Motor neuron (in vitro differentiated cells): ENCODE measurements at places on chromosomes 2 and 18. TPM values are rescaled to one million over a fixed set of nuclear protein-coding genes. Genes with fewer than 3 reads are reported as not detected.
A peak's percentile ranks its signal among the peaks of the same experiment; 100 is the strongest.

DNA sequence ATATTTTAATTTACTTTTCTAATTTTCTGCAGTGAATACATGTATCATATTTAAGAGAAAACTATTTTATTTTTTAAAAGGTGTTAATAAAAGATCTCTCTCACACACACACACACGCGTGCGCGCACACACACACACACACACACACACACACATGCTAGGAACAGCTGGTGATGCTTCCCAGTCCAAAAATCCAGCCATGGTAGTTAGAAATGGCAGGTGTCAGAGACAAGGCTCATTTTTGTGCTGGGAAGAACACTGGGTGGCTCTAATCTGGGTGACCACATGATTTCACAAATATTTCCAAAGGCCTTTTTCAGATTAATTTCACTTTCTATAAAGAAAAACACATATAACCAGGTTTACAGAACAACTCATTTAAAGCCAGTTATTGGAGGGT is 104.5 kb upstream of the NCK2 start:
- no peak for ATAC-seq

GRCh38 chr2:55653255-55653654 is 35.8 kb upstream of the PPP4R3B start:
- no peak for ATAC-seq

DNA sequence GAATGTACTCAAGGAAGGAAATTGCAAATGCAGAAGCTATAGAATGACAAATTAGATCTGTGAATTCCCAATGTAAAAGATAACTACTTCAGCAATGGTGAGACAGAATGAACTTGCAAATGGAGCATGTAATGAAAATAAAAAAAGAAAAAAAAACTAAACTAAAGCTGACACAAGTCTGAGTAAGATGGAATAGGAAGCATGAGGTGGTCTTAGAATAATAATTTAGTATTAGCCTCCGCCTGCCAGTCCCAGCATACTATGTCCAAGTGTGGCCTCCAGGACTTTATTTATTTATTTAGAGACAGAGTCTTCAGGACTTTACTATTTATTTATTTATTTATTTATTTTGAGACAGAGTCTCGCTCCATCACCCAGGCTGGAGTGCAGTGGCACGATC is 37.4 kb upstream of the SLC39A10 start:
- ATAC-seq: no peak

REG3G gene
- total RNA-seq: 0.23 TPM in 1 of 2 replicates, not detected in the other

DNA sequence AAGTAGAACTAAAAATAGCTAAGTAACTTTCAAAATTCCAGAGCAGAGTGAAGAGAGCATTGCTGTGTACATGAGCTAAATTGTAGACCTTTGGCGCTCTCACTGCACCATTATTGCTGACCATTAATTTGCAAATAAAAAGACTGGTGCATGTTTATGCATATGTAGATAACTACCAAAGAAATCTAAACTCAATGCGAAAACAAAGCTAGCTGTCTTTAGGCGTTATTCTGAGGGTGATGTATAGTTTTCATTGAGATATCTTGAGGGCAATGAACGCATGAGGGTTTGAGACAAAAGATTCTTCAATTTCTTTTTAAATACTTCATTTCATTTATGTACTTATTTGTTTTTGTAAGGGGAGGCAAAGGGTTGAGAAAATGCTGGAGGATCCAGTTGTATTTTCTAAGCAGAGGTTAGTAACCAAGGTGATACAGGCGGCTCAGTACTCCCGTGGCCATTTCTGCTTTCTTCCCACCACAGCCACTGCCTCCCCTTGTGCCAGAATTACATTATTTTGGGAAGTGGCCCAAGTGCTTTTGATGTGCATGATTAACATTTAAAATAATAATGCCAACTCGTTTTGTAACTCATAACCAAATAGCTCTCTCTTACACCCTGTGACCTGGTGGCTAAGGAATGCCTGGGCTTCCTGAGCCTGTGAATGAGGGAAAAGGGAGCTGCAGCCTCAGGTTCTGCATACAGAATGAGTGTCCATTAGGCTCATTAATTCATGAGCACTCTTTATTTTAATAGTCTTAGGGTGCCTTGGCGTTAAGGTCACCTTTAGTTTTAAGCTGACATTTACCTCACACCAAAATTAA is 797.8 kb upstream of the GYPC start:
- ATAC-seq: no peak

DNA sequence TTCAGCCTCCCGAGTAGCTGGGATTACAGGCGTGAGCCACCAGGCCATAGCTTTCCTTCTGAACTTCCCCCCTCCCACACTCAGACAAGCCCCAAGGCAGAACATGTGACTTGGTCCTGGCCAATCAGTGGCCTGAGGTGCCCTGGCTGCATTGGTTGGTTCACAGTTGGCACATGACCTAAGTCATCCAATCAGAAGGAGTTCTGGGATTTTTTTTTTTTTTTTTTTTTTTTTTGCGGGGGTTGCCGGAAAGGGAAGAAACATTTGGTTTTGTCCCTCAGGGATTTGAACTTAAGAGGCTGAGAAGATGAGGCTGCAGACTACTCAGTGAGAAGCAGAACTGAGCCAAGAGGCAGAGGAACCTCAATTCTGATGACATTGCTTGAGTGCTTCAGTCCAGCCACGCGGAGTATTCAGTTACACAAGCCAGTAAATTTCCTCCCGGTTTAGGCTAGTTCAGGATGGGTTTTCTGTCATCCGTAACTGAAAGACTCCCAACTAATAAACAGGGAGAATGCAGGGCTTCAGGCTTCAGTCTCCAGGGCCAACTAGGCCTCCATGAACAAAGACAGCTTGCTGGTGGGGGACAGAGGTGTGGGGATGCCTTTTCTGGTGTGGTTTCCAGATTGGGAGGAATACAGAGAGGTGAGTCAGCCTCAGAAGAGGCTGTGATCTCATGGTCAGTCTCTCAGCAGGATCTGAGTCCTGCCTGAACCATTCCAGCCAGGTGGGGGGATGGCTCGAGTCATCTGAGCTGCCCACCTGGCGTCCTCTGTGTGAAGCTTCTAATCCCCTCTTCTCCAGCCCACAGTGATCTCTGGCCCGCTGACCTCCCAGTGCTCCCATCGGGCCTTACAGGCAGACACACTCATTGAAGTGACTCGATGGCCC is 9.2 kb downstream of the PTMA start:
- no peak for ATAC-seq

DNA sequence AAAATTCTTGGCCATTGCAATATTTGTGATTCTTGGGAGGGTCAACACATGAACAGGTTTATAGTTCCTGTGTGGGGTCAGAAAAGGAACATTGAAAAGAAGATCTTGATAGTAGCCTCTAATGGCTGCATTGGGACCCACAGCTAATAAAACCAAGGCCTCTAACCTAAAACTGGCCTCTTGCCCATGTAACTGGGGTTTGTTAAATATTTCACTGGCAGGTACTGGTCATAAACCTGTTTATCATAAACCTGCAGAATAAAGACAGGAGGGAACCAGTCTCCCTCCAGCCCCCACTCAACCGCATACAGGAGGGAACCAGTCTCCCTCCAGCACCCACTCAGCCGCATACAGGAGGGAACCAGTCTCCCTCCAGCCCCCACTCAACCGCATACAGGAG is 125.3 kb downstream of the PXDN start:
- ATAC-seq: no peak

DPP10 gene
- 9.0 and 9.3 TPM in 2 replicates for total RNA-seq

DNA sequence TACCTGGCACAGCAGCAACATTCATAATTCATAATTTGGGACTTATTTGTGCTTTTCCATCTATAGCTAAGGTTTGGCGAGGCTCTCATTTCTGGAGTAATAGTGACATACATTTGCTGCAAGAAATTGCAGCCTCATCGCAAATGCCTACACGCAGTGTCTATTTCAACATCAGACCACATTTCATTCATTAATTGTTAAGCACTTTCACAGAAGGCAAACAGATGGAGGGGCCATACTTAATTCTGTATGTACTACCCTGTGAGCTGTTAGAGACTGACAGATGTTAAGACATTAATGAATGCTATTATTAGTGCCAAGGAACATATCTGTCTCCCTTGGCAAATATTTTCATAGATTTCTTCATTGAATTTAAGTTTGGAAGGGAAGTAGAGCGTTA is 125.7 kb downstream of the UXS1 start:
- ATAC-seq: no peak

SLC5A7 gene
- total RNA-seq: 7.2 and 7.5 TPM in 2 replicates

GPR39 gene
- total RNA-seq: 0.23 TPM in 1 of 2 replicates, not detected in the other

CLASP1 gene
- total RNA-seq: 52.6 and 58.6 TPM in 2 replicates

DNA sequence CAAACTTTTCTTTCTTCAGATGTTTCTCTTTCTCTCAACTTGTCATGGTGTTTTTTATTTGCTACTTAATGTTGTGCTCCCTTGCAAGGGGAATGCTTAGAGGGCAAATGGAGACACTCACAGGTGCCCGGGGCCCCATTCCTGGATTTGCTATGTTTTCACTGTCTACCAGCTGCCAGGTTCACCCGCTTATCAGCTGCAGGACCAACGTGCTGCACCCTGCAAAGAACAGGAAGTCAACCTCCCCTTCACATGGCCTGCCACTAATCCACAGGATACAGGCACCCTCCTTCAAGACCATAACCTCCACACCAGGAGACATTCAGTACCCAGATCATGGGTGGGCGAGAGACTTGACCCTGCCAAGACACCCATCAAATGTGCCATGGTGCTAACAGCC is 237.6 kb upstream of the STON1 start:
- ATAC-seq: no peak

CCDC74B gene
- total RNA-seq: 10.5 and 13.5 TPM in 2 replicates

CBLN2 gene
- total RNA-seq: 2.0 and 2.3 TPM in 2 replicates

DNA sequence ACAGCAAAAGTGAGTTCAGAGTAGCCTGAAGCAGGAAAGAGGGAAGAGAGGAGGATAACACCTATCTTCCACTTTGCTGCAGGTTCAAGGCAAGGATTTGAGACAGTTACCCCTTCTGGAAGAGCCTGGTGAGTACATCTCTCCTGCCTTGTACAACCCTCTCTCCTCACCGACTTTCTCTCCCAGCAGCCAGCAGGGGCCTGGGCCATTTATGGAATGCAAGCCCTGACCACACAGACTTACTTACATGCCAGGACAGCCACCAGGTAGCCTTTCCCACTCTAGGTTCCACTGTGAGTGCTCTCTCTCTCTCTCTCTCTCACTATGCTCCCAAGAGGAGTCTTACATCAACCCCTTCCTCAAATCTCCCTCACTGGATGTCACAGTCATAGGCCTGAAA is 57.0 kb downstream of the BCL11A start:
- no peak for ATAC-seq

DNA sequence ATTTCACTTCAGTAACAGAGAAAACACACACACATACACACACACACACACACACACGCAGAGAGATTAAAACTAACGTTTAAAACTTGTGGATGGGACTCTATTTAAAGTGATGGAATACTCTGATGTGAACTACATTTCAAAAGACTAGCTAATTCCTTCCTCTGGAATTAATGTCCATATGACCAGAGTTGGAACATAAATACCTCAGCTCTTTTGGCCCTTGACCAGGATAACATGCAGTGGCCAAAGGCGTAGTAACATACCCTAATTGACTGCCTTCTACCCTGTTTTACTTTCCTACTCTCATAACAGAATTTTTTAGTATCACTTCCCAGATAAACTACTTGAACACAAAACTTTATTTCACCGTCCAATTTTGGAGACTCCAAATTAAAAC is 671.3 kb upstream of the CHAC2 start:
- no peak for ATAC-seq

ASB18 gene
- total RNA-seq: 2.4 TPM in 1 of 2 replicates, not detected in the other

GRCh38 chr2:196201229-196202009 is 30.0 kb upstream of the STK17B start:
- no peak for ATAC-seq

DNA sequence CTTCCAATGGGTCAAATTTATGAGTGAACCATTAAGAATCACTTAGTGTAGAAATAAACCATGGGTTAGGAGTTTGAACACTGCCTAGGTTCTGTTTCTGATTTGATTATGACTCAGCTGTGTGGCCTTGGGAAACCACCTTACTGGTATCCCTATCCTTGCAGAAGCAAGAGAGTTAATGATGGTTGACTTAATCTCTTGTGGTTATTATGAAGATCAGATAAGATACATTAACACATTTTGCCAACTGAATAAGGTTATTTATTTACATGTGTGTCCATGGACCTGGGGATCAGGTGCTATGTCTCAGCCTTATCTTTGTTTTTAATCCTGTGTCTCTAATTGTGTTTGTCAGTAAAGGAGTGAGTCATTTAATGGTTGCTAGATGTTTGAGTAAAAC is 5.4 kb upstream of the KCNJ13 start:
- no peak for ATAC-seq

PFN4 gene
- total RNA-seq: 1.4 and 3.8 TPM in 2 replicates

GRCh38 chr18:48860269-48861180 is 90.2 kb downstream of the SMAD7 start:
- no peak for ATAC-seq

DNA sequence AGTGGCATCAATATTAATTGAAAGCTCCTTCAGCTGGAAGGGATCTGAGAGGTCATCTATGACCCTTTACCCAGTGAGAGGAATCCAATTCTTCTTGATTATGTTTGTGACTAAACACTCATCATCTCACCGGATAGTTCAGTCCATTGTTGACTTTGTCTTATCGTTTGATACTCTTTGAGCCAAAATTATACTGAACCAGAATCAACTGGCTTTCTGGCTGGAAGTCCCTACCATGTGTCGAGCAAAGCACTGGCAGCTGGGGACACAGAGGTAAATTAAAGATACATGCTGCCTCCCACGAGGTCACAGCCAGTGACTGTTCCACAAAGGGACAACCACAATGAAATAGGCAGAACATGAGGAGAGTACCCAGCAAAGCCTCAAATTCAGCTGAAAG is 91.4 kb upstream of the FHL2 start:
- no peak for ATAC-seq

GPR45 gene
- total RNA-seq: 0.69 and 0.87 TPM in 2 replicates

CGREF1 gene
- total RNA-seq: 9.9 and 11.2 TPM in 2 replicates

- ATAC-seq: peak; percentile 96
Measured at GRCh38 chr2:223477318-223477717, 124.8 kb downstream of the SCG2 start.

- ATAC-seq: no peak
Measured at GRCh38 chr2:74142340-74142739, 5.4 kb downstream of the BOLA3 start.

- ATAC-seq: no peak
Measured at GRCh38 chr2:46973673-46974072, 58.1 kb upstream of the MCFD2 start.

- ATAC-seq: no peak
Measured at GRCh38 chr2:199024224-199024623, 433.5 kb downstream of the SATB2 start.

ADCYAP1 gene
- total RNA-seq: 1.1 and 4.6 TPM in 2 replicates

METTL5 gene
- total RNA-seq: 44.5 and 49.1 TPM in 2 replicates

FTCDNL1 gene
- total RNA-seq: 3.0 and 3.6 TPM in 2 replicates

- no peak for ATAC-seq
Measured at GRCh38 chr2:170022692-170023091, 155.3 kb upstream of the MYO3B start.

DNA sequence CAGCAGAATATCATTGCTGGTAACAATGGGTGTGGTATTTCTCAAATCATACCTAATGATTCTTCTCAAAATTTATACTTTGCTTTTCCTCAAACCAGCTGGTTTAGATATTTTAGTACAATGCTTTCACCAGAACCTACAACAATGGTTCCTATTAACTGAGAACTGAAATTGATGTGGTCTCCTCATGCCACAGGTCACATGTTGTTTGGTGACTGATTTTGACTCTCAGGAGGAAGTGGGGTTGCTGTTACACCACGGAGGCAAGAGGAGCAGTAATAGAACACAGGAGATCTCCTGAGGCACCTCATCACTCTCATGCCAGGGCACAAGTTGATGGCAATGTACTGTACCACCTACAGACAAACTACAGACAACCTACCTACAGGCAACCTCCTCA is 3.0 kb upstream of the CEP68 start:
- no peak for ATAC-seq
